ELR (cell line): ENCODE measurements at places on chromosomes 5 and 9.

GRCh38 chr5:142872795-142873194 lies 102.6 kb downstream of the ARHGAP26 start:
- peak; percentile 77 for DNase-seq

DNA sequence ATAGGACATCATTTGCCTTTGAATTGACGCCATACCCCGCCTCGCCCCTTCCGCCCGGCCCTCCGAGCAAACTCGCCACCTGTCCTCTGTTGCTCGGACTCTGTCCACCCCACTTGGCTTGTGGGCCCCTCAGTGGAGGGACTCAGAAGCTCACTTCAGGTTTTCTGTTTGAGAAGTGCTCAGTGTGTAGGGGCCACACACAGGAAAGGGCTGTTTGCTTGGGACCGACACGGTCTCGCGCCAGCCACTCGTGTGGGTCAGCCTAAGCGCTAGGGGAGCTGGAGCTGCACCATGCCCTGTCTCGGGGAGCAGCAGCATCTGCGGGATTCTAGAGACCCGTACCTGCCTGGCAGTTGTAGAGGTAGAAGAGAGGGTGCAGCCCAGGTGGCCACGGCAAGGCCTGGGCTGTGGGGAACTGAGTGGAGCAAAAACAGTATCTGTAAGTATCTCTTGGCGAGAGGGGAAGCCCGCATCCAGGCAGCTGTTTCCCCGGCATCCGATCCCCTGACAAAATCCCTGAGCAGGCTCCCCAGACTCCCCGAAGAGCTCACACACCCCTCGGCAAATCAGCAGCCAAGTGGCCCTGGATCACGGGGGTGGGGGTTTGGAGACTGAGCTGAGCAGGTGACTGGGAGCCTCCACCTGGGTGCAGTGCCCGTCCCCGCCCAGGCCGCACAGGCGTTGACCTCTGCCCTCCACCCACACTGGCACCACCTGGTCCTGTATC lies 52.2 kb downstream of the COL5A1 start:
- DNase-seq: no peak

GRCh38 chr5:55306641-55307382 lies 682 bp downstream of the DHX29 start:
- peak; percentile 40 for DNase-seq

DNA sequence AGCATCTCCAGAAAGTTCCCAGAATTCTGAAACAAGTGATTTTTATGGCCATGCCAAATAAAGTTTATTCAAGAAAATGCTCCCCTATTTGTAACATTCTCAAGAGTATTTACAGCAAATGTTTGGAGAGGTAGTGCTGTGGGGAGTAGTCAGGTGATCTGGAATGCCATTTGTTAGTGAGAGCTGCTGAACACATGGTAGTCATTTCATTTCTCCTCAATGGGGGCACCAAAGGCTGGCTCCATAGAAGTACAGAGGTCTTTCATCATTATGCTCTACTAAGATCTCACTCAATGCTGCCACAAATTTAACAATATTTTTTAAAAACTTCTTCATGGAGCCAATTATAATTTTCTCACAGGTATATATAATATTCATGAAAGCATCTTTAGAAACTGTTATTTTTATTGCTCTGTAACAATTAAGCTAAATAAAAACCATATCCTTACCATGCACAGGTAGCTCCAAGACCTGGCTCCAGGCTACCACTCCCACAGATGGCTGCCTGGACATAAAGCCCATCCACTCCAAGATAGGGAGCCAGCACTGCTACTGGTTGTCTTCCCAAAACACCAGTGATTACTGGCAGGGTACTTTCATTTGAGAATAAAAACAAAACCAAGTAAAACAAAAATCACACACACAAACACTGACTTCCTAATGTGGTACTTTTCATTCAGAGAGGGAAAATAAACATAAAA lies 200.8 kb downstream of the PLK2 start:
- DNase-seq: peak; percentile 38

GRCh38 chr5:157269165-157269671 lies 3.3 kb downstream of the CYFIP2 start:
- no peak for DNase-seq

GRCh38 chr5:82422001-82422740 lies 144.0 kb upstream of the RPS23 start:
- no peak for DNase-seq
